ENCODE measurements at places on chromosomes 5 and 9.

DNA sequence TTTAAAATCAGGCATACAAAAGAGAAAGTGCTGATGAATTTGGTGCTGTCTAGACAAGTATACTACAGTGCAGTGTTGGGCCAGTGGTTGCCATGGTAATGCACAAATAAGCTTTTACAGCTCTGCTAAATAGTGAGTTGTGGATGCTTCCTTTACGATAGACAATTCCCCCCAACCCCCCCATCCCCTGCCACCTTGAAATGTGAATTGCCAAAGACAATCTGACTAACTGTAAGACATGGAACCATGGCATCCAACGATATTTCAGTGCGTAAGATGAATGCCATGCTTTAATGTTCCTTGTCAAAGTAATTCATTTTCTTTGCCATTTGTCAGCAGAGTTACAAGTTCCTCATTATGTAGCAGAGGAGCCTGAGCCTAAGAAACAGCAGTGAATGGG, 91.5 kb upstream of the NREP start:
- DNase-seq, result no peak

DNA sequence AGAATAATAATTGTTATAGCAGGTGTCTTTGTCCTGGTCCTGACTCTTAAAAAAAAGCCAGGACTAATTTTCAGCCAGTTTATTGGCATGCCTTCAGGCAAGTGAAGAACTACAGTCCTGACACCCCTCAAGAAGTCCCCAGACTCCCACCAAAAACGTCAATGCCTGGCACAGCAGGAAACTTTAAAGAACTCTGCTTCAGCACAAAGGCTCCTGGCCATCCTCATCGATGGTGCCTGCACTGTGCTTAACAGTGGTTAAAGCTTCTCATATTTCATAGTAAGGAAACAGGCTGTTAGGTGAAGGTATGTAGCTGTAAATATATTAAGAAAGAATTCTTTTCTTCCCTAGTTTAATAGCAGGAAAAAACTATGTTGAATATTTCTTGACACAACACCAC, 280.1 kb upstream of the PUM3 start:
- no peak for DNase-seq

- peak; percentile 43 for DNase-seq
These were observed 52.9 kb downstream of the C9orf50 start for GRCh38 chr9:129567842-129568559.

GRCh38 chr9:129864991-129865647, 29.9 kb downstream of the USP20 start:
- DNase-seq, result no peak

DNA sequence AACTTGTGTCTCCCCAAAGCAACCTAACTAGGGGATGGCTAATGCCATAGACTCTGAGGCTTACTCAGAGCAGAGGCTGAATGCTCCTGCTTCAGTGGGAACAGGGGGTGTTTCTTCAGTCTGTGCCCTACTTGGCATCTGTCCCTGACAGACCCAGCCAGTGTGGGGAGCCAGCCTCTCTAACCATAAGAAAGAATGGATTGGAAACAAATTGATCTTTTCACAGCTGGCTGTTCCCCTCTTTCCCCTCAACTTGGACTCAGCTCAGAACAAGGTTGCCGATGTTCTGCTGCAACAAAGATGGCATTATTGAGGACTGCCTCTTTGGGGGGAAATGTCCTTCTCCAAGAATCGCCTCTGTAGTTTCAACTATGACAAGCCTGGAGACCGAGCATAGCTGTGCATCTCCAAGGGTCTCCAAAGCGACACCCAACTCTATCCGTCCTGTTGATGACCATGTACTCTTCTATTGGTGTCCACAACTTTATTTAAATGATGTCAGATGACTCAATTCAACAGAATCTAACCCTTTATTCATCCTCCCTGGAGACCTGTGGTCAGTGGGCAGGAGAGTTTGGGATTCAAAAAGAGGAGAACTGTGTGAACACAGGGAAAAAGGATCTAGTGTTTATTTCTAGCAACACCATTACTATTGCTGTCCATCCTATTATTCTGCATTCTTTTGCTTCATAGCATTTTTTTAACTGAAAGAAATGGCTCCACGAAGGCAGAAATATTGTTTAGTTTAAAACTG, 24.7 kb upstream of the TNC start:
- DNase-seq, result peak; percentile 60

DNA sequence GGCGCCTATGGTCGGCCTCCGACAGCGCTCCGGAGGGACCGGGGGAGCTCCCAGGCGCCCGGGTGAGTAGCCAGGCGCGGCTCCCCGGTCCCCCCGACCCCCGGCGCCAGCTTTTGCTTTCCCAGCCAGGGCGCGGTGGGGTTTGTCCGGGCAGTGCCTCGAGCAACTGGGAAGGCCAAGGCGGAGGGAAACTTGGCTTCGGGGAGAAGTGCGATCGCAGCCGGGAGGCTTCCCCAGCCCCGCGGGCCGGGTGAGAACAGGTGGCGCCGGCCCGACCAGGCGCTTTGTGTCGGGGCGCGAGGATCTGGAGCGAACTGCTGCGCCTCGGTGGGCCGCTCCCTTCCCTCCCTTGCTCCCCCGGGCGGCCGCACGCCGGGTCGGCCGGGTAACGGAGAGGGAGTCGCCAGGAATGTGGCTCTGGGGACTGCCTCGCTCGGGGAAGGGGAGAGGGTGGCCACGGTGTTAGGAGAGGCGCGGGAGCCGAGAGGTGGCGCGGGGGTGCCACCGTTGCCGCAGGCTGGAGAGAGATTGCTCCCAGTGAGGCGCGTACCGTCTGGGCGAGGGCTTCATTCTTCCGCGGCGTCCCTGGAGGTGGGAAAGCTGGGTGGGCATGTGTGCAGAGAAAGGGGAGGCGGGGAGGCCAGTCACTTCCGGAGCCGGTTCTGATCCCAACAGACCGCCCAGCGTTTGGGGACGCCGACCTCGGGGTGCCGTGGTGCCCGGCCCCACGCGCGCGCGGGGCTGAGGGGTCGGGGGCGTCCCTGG, 561 bp downstream of the DAPK1 start:
- peak; percentile 75 for DNase-seq

- no peak for DNase-seq
These were observed 7.1 kb upstream of the FAF2 start for GRCh38 chr5:176440927-176441706.

DNA sequence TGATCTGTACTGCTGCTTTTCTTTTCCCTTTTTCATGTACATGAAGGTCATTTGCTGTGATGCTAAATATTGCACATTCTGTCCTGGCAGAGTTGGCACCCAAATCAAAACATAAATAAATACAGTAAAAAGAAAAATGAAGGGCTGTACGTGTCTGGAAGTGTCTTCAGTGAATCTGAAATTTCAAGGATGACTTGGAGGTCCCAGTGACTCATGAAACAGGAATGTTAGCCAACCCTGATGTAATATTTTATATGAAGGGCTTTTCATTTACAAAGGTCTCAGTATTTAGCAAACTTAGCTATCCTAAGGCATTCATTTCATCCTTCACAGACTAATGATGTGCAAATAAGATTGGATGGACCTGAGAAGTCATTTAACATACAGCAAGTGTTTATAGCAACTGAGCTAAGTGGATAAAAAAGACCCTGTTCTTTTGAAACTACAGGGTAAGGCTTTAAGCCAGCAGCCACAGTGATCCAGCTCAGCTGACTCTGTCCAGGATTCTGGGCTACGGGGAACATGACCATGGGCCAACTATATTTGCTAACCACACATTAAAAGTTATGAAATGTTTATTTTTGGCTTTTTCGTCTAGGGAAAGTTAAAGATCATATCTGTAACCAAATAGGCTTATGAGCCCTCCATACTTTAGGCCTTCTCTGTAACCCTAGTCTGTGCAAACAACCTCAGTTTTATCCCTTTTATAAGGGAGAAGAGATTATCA, 104.0 kb upstream of the DMRTA1 start:
- no peak for DNase-seq

DNA sequence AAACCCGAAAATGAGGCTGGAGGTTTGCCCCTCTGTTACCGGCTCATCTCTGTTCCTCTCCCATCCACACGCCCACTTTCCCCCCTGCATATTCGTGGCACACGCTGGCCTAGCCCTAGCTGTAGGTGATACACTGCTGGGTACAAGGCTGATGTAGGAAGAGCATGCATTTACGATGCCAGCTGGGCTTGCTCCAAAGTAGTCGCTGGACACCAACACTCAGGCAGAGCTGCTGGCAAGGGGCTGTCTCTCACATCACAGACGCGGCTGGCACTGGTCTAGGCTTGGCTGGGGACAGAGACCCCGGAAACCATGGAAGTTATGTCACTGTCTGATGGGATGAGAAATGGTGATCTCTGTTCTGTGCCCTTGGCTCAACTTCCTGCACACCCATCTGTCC, 9.8 kb upstream of the PHYKPL start:
- no peak for DNase-seq

DNA sequence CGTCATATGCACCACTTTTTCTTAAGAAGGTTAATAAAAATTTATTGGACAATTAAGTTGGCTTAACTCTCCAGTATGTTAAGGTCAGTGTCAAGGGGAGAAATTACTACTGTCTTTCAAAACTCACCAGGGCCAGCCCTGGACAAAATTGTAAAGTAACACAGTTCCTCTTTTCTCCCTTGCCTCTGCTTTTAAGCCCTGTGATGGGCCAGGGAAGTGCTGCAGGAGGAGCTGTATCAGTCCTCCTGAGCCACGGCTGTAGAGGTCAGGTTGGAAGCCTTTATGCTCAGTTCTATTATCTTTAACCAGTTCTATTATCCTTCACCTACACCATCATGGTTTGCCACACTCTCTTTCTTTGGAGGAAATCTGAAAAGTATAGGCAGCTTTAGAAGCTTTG, 11.5 kb upstream of the PPP2R2B start:
- no peak for DNase-seq

- DNase-seq, result no peak
These were observed 163.3 kb upstream of the PPP1R2B start for GRCh38 chr5:156686796-156687195.

GRCh38 chr9:72895122-72895521, 57.7 kb downstream of the ALDH1A1 start:
- no peak for DNase-seq

DNA sequence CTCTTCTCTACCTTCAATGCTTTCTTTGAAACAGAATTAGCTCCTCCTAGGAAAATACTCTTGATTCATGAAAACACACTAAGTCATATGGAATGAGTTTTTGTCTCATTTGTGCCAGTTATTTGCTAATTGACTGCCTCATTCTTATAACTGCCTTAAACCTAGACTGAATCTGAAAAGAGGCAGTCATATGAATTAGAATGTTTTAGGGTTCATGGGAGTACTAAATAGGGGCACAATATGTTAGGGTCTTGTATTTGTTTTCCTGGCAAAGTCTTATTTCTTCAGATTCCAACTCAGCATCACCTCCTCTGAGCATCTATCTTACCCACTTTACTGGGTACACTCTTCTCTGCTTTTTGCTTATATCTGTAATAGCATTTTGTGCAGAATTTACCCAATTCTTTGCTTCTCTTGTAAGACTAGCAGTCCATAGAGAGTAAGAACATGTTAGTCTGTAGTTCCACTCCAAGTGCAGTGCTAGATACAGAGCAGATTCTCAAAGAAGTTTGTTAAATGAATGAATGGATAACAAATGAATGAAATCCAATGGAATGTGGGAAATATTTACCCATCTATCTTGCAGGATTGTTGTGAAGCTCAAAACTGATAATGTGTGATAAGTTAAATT, 43.9 kb upstream of the ALDH1A1 start:
- DNase-seq, result no peak

GRCh38 chr5:109741390-109741789, 51.7 kb downstream of the MAN2A1 start:
- no peak for DNase-seq

Measured in amygdala (tissue), 56 donors.